ENCODE measurements at places on chromosomes 6 and 20. TPM values are rescaled to one million over a fixed set of nuclear protein-coding genes. Genes with fewer than 3 reads are reported as not detected.
A peak's percentile ranks its signal among the peaks of the same experiment; 100 is the strongest.

- H3K27me3 ChIP-seq: peaks cover 5% of the 10 kb centered on the region
- H3K4me3 ChIP-seq: no peak overlapping the region
- H3K36me3 ChIP-seq: no peaks in the 10 kb centered on the region
- no peak for DNase-seq
- H3K27ac ChIP-seq: no peak overlapping the region
Measured at GRCh38 chr6:22929311-22929985, 360.1 kb downstream of the HDGFL1 start.

DNA sequence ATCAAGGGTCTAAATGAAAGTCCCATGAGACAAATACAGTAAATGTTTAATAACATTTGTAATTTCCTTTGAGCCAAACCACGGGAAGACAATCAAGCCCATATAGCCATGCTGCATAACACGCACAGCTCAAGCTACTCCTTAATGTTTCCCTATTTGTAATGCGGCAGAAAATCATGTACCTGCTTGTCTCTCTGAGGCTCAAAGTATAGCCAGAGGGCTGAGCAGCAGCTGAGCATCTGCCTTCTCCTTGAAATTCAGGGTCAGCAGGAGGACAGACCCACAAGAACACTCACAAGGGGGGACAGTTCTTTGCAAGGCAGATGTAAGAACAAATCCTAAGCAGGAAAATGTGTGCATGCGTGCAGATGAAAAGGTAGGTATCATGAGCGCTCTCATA lies 45.8 kb upstream of the JARID2 start:
- peaks cover 5% of the 10 kb centered on the region for H3K4me1 ChIP-seq
- DNase-seq: no peak
- H3K36me3 ChIP-seq: no peaks in the 10 kb centered on the region
- H3K27ac ChIP-seq: no peak overlapping the region
- H3K27me3 ChIP-seq: peaks cover 4% of the 10 kb centered on the region

- DNase-seq: peak; percentile 20
- H3K4me3 ChIP-seq: peak overlapping the region; percentile 86
- peak overlapping the region; percentile 97 for H3K27ac ChIP-seq
- H3K36me3 ChIP-seq: no peaks in the 10 kb centered on the region
Measured at GRCh38 chr6:52390361-52390727, 28.4 kb downstream of the PAQR8 start.

DNA sequence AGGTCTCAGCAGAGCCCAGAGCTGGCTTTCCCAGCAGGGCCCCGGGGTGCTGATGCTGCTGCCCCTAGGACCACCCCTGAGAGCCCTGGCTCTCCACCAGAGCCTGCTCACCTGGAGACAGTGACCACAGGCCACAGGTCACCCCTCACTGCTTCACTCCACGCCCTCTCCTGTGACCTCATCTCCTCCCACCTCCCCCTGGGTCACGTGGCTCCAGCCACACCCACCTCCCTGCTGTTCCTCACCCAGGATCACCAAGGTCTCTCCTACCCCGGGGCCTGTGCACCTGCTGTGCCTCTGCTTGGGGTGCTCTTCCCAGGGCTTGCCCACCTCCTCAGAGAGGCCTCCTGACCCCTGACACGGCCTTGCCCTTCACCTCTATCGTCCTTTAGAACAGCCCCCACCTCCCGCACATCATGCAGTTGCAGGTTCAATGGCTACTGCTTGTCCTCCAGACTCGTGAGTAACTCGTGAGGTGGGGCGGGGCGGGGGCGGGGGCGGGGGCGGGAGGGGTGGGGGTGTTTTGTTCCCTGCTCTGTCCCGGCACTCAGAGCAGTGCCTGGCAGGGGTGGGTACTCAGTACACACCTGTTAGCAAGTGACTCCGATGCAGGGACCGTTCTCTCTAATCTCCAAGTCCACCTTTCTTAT lies 468.0 kb downstream of the PREX1 start:
- H3K4me3 ChIP-seq: no peak overlapping the region
- H3K4me1 ChIP-seq: no peaks in the 10 kb centered on the region
- no peak overlapping the region for H3K27ac ChIP-seq
- no peaks in the 10 kb centered on the region for H3K36me3 ChIP-seq
- H3K27me3 ChIP-seq: peaks cover 36% of the 10 kb centered on the region

DNA sequence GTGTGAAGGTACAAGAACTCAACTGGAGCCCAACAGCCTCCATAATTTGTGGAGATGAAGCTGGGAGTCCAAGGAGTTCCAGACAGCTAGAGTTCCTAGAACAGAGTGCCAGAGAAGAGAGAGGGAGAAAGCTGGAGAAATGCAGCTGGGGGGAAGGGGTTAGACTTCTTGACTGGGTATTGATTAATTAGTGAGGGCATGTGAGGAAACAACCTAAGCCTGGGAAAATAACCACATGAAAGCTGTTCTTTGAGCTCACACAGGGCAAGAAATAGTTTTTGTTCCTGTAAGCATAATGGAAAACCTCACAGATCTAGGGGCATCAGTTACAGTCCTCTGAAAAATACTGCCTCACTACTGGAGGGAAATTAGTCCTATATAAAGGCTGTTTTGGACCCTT lies 230.5 kb upstream of the FKBP1C start:
- H3K4me3 ChIP-seq: no peak overlapping the region
- H3K27me3 ChIP-seq: no peaks in the 10 kb centered on the region
- DNase-seq: no peak

- no peak overlapping the region for H3K4me3 ChIP-seq
- no peak for DNase-seq
- H3K36me3 ChIP-seq: no peaks in the 10 kb centered on the region
- no peak overlapping the region for H3K27ac ChIP-seq
Measured at GRCh38 chr6:51613558-51613957, 473.9 kb downstream of the PKHD1 start.

- H3K27ac ChIP-seq: no peak overlapping the region
- H3K4me3 ChIP-seq: no peak overlapping the region
- H3K4me1 ChIP-seq: no peaks in the 10 kb centered on the region
- no peak for DNase-seq
Measured at GRCh38 chr6:91476000-91476399, 889.1 kb upstream of the MAP3K7 start.

DNA sequence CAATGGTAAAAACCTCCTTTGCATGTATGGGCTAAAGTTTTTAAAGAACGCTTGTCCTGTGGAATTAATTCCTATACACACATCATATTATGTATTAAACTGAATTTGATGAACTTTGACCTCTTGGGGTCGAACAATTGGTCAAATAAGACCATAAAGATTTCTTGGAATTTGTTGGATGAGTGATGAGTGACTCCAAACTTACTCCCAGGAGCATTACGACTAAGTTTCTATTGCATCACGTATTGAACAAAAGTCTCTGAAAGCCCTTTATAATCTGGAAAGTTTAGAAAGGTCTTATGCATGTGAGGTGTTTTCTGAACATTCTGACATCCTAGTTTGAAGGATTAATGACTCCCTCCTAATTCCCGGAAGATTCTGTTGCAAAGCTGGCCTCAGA lies 126.9 kb upstream of the BMP5 start:
- H3K36me3 ChIP-seq: no peaks in the 10 kb centered on the region
- no peak for DNase-seq
- no peak overlapping the region for H3K4me3 ChIP-seq
- H3K27ac ChIP-seq: no peak overlapping the region
- H3K4me1 ChIP-seq: no peaks in the 10 kb centered on the region
- H3K27me3 ChIP-seq: no peaks in the 10 kb centered on the region

DNA sequence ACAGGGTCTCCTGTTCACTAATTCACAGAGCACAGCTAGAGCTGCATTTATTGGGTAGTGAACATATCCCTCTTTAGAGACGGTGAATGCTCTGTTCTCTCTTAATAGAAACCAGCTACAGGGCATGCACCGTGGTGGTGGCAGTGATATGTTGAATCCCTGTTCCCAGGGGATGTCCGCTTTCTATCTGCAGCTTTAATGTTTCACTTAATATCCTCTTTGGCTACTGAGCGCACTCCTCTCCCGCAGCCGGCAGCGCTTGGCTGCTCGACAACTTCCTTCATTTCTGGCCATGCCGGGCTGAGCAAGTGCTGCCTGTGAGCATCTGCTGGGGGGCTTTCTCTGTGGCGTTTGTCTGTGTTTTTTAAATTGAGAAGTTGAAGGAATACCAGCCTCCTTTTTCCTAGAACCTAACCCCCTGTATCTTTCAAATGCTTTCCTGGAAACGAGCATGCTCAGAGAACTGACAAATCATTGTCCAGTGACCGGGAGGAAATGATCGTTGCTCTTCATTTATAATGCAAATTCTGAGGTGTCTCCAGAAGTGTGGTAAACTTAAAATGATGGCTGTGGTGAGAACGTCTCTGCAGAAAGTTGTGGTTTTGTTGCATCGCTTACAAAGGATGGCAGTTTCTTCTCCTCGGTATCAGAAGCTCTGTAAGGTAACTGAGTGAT lies 297.9 kb downstream of the UTRN start:
- DNase-seq: no peak
- peak overlapping the region; percentile 97 for H3K4me3 ChIP-seq
- peak overlapping the region; percentile 98 for H3K27ac ChIP-seq

DNA sequence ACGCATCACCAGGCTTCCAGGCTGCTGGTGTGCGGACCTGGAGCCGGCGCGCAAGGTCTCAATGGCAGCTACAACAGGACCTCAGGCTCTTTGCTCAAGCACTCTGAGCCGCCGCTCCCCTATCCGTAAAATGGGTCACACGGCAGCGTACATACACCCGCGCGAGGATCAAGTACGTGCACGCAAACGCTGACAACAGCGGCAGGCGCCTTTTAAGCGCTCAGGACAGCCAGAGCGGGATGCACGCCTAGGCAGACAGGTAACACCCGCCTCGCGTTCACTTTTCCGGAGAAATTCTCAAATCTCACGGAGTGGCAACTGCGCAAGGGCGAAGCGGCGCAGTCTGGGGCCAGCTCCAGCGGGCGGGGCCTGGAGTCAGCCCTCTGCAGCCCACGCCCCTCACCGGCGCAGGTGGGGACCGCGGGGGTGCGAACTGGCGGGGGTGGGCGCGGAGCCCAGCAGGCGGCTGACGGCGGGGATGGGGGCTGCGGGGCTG lies 535 bp downstream of the EXOC2 start:
- no peaks in the 10 kb centered on the region for H3K36me3 ChIP-seq
- peak overlapping the region; percentile 97 for H3K4me3 ChIP-seq
- H3K4me1 ChIP-seq: peaks cover 39% of the 10 kb centered on the region
- peak overlapping the region; percentile 90 for H3K27ac ChIP-seq
- no peaks in the 10 kb centered on the region for H3K27me3 ChIP-seq

DNA sequence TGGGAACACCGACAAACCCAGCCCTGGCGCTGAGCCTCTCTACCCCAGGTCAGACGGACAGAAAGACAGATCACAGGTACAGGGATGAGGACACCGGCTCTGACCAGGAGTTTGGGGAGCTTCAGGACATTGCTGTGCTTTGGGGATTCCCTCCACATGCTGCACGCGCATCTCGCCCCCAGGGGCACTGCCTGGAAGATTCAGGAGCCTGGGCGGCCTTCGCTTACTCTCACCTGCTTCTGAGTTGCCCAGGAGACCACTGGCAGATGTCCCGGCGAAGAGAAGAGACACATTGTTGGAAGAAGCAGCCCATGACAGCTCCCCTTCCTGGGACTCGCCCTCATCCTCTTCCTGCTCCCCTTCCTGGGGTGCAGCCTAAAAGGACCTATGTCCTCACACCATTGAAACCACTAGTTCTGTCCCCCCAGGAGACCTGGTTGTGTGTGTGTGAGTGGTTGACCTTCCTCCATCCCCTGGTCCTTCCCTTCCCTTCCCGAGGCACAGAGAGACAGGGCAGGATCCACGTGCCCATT lies 15.3 kb downstream of the VEGFA start:
- no peak for DNase-seq
- peaks cover 3% of the 10 kb centered on the region for H3K4me1 ChIP-seq
- H3K36me3 ChIP-seq: no peaks in the 10 kb centered on the region
- no peak overlapping the region for H3K4me3 ChIP-seq

EYA4 gene
- not detected for total RNA-seq

- no peak overlapping the region for H3K4me3 ChIP-seq
- DNase-seq: no peak
- peaks cover 7% of the 10 kb centered on the region for H3K27me3 ChIP-seq
- H3K36me3 ChIP-seq: peaks cover 2% of the 10 kb centered on the region
- no peak overlapping the region for H3K27ac ChIP-seq
- peaks cover 14% of the 10 kb centered on the region for H3K4me1 ChIP-seq
Measured at GRCh38 chr20:4366076-4366475, 350.7 kb upstream of the RNF24 start.

DNA sequence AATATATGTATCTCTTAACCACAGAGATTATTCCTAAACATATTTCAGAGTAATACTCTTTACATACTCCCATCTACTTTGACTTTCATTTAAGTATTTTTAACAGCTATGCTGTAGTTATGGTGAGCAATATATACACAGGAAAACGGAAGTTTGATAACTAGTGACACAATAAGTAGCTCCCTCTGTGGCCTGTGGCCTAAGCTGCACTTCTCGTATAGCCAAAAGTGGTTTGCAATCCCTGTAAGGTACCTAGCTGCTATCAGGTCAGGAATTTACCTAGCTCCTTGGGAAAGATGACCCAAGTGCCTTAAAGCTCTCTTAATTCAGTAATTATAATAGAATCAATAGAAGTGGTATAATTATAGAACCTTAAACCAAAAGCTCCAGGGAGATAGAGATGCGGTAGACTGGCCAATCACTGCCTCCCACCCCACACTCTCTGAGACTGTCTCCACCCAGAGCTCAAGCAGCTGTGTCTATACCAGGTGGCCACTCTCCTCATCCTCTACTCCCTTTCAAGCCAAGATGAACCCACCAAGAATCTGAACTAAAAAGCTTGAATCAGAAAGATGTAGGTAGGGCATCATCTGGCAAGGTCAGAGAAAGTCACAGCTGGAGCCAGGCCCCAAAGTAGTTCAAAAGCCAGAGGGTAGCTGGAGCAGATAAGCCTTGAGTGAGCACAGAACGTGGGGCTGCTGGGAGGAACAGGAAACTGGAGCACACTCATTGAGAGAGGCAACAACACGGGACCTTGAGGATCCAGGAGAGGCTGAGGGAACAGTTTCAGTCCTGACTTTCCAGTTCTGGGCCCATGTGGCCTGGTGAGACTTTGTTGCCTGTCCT lies 84.9 kb upstream of the ASF1A start:
- H3K36me3 ChIP-seq: peaks cover 4% of the 10 kb centered on the region
- H3K4me1 ChIP-seq: peaks cover 30% of the 10 kb centered on the region
- no peak for DNase-seq
- H3K27me3 ChIP-seq: no peaks in the 10 kb centered on the region

SLC25A27 gene
- total RNA-seq: 1.6 TPM

C6orf141 gene
- not detected for total RNA-seq

GHRH gene
- total RNA-seq: not detected

- no peak overlapping the region for H3K4me3 ChIP-seq
- H3K4me1 ChIP-seq: peaks cover 17% of the 10 kb centered on the region
- no peak for DNase-seq
- no peak overlapping the region for H3K27ac ChIP-seq
Measured at GRCh38 chr20:45993197-45993951, 15.3 kb upstream of the MMP9 start.

- H3K27me3 ChIP-seq: no peaks in the 10 kb centered on the region
- no peak overlapping the region for H3K27ac ChIP-seq
- DNase-seq: no peak
- no peak overlapping the region for H3K4me3 ChIP-seq
- H3K36me3 ChIP-seq: no peaks in the 10 kb centered on the region
- no peaks in the 10 kb centered on the region for H3K4me1 ChIP-seq
Measured at GRCh38 chr6:19753826-19754225, 83.3 kb upstream of the ID4 start.
